Left ventricle myocardium inferior (tissue), 1 donor: ENCODE measurements at places on chromosomes 7 and 10.

- DNase-seq: no peak
Measured at GRCh38 chr10:6474871-6475270, 105.2 kb downstream of the PRKCQ start.

DNA sequence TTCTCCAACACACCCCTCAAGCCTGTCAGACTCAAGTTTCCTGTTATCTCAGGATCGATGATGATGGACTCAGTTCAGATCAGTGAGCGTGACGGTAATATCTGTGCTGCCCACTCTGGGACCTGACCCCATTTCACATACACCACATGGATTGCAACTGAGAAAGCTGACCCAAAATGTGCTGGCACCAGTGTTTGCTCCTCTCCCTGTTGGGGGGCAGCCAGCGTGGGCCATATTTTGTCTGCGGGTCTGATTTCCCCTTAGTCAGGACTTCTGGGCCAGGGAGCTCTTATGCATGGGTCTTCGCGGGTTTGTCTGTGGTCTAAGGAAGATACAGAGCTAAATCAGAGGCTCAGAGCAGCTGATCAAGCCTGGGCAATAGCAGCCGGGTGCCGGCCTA is 42.6 kb upstream of the TRIM8 start:
- no peak for DNase-seq

DNA sequence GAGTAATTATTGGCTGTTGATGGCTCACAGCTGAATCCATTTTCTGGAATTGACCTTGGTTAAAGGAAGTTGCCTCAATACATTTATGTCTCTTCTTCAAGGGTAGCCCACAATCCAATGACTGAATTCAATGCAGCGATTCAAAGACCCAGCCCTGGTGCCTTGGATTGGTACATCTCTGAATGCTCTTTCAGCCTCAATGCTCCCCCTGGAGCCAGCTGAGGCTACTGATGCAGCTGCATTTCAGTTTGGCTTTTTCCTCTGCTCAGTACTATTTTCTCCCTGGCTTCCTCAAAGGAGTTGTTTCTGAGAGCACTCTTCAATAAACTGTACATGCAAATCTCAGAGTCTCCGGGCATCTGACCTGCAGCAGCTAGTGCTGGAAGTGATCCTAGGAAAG is 633 bp upstream of the EBLN1 start:
- DNase-seq: no peak

- DNase-seq: no peak
Measured at GRCh38 chr10:67819768-67820204, 18.2 kb downstream of the DNAJC12 start.

GRCh38 chr10:108801775-108802517 is 1121.4 kb downstream of the XPNPEP1 start:
- no peak for DNase-seq

GRCh38 chr7:130732980-130733930 is 752 bp downstream of the KLF14 start:
- peak; percentile 14 for DNase-seq

DNA sequence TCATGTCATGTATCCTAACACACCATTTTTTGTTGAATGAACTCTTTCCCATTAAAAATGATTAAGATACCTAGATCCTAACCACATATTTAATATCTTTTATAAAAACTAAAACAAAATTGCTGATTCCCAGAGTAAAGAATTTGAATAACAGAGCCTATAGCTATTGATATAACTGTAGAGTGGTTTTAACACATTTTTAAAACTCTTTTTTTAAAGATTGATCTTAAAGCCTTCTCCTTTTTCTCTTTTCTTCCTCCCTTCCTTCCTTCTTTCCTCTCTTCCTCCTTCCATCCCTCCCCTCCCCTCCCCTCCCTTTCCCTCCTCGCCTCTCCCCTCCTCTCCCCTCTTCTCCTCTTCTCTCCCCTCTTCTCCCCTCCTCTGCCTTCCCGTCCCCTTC is 605.4 kb upstream of the FZD8 start:
- no peak for DNase-seq

- no peak for DNase-seq
Measured at GRCh38 chr10:119672291-119672690, 21.1 kb downstream of the BAG3 start.

- DNase-seq: peak; percentile 34
Measured at GRCh38 chr10:1043532-1043995, 5.4 kb downstream of the IDI1 start.

- DNase-seq: no peak
Measured at GRCh38 chr7:31413766-31414165, 73.2 kb upstream of the NEUROD6 start.

- DNase-seq: no peak
Measured at GRCh38 chr10:104741127-104741526, 100.0 kb downstream of the SORCS3 start.

GRCh38 chr7:134741907-134742635 is 37.4 kb upstream of the CALD1 start:
- DNase-seq: no peak

- no peak for DNase-seq
Measured at GRCh38 chr10:26460736-26461135, 22.6 kb downstream of the APBB1IP start.

GRCh38 chr7:139482662-139483466 is 609 bp downstream of the KLRG2 start:
- no peak for DNase-seq

- no peak for DNase-seq
Measured at GRCh38 chr7:101650579-101651081, 21.5 kb upstream of the MYL10 start.
